ENCODE measurements at places on chromosomes 7 and 10. TPM values are rescaled to one million over a fixed set of nuclear protein-coding genes. Genes with fewer than 3 reads are reported as not detected.

The PLEKHS1 gene
- total RNA-seq, result 25.7 TPM

The GRB10 gene
- total RNA-seq, result 106 TPM

The CTAGE15 gene
- 2.9 TPM for total RNA-seq

The LIPF gene
- not detected for total RNA-seq

The UNC5B gene
- 61.8 TPM for total RNA-seq

The COL26A1 gene
- total RNA-seq, result not detected

The CRHR2 gene
- total RNA-seq, result 0.34 TPM

The EFCAB10 gene
- not detected for total RNA-seq

The OR2A5 gene
- total RNA-seq, result not detected

The WDR86 gene
- total RNA-seq, result 4.3 TPM

The LIPM gene
- not detected for total RNA-seq

The ST8SIA6 gene
- 0.73 TPM for total RNA-seq

The GIMAP5 gene
- total RNA-seq, result 19.2 TPM

The NKX2-3 gene
- not detected for total RNA-seq

The HOXA7 gene
- total RNA-seq, result 6.3 TPM

The PTPRZ1 gene
- total RNA-seq, result 0.26 TPM

The GRID1 gene
- total RNA-seq, result 2.7 TPM

The CAMK2B gene
- not detected for total RNA-seq

The NRG3 gene
- 0.57 TPM for total RNA-seq

The RARRES2 gene
- 91.0 TPM for total RNA-seq

The CLCN1 gene
- 0.31 TPM for total RNA-seq

The FAM25A gene
- not detected for total RNA-seq
